Cardiac muscle cell (in vitro differentiated cells and primary cell): ENCODE measurements at places on chromosomes 11 and 22. TPM values are rescaled to one million over a fixed set of nuclear protein-coding genes. Genes with fewer than 3 reads are reported as not detected.

DNA sequence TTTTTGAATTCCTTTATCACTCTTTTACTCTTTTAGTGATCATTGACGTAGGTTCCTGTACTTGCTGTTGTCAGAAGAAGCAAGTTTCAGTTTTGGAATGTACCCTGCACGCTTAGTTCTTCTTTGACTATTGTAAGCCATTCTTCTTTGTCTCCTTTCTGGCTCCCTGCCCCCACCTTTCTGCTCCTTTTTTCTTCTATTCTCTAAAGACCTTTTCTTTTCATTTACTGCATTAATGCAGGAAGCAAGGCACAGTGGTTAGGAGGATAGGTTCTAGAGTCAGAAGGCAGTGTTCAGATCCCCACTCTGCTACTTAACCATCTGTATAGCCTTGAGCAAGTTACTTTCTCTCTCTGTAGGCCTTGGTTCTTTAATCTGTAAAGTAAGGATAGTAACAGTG is 33.7 kb upstream of the RAG2 start:
- no peak for DNase-seq

DNA sequence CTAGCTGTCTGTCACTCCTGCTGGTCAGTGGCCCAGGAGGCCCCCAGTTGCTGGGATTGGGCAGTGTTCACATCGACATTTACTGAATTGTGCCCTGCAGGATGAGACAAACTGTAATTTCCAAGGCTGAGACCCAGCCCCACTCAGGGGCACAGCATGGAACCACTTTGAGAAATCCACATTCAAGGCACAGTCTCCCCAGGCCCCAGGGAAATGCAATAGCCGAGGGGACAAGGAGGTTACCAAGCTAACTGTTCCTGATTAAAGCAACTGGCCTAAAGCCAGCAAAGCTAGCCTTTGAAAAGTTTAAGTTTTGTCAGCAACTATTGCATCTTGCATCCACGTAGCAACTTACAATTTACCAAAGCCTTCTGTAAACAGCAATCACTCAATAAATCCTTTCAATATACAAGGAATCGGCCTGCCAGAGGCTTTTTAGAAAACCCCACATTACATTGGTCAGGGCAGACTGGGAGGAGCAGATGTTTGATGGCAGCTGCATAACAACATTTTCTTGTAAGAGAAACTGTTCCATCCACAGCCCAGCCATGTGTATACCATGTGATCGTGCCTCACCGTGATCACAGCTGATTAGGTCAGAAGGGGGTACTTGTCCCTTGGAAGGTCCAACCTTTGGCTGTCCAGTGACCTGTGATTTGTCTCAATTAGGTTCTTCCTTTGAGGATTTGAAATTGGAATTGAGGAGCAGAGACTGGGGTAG is 103.9 kb downstream of the TENM4 start:
- no peak for DNase-seq

DNA sequence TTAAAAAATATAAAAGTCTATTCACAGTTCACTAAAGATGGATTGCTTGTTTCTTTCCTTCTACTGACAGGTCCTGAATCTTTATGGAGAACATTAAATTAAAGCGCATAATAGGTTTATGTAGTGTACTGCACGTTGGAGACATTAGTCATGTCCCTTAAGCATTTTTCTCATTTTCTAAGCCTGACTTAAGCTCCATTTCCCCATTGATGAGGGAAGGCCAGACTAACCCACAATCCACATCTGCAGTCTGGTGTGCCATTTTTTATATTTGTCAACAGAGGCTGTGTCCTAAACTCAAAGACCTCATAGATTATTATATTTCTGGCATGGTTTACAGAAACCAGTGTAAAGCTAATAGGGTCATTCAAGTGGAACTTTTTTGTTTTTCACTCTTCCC is 39.9 kb downstream of the CADM1 start:
- no peak for DNase-seq

DNA sequence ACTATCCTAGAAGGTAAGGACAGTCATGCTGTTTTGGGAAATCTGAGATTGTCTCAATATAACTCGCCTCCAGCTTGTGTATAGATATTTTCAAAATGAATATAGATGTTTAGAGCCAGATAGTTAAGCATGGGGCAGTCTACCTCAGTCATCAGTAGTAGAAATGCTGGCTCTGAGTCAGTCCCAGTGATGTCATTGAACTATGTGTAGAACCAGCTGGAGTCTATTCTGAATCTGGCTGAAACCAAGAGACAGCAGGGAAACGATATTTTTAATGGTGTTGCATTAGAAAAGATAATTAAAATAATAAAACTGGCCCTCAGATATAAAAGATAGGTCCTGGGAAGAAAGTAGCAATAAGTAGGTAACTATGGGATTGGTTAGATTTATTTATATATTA is 25.9 kb downstream of the PIWIL4 start:
- DNase-seq, result peak; percentile 20

GRCh38 chr11:8989453-8989852 is 14.3 kb downstream of the NRIP3 start:
- no peak for DNase-seq

The FOSL1 gene
- total RNA-seq, result 0.21 TPM in 1 of 2 replicates, not detected in the other

GRCh38 chr11:45085646-45086501 is 60.6 kb upstream of the PRDM11 start:
- no peak for DNase-seq

DNA sequence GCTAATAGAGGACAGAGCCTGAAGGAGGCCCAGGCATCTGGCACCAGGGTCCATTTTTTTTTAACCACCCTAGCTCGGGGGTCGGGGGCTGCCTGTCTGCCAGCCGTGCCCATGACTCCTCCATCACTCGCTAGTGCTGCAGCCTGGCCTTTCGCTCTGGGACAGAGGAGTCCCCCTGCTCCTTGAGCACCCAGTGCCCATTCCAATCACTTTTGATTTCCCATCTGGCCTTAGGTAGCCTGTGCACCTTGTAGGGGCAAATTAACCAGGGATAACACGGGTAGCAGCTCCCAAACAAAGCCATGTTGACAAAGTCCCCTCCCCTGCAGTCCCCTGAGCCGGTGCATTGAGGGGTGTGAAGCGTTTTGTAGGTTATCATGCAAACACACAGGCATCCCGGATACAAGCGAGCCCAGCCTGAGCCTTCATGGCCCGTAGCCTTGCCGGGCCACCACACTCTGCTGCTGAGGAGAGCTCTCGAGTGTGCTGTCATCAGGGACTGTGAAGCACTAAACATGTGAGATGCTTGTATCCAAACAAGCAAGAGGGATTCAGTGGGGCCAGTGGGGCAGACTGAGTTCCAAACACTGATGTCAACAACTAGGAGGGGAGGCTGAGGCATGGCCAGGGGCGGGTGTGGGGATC is 208.7 kb downstream of the DSCAML1 start:
- DNase-seq, result no peak

The DGKZ gene
- 81.8 TPM in 2 replicates for total RNA-seq

DNA sequence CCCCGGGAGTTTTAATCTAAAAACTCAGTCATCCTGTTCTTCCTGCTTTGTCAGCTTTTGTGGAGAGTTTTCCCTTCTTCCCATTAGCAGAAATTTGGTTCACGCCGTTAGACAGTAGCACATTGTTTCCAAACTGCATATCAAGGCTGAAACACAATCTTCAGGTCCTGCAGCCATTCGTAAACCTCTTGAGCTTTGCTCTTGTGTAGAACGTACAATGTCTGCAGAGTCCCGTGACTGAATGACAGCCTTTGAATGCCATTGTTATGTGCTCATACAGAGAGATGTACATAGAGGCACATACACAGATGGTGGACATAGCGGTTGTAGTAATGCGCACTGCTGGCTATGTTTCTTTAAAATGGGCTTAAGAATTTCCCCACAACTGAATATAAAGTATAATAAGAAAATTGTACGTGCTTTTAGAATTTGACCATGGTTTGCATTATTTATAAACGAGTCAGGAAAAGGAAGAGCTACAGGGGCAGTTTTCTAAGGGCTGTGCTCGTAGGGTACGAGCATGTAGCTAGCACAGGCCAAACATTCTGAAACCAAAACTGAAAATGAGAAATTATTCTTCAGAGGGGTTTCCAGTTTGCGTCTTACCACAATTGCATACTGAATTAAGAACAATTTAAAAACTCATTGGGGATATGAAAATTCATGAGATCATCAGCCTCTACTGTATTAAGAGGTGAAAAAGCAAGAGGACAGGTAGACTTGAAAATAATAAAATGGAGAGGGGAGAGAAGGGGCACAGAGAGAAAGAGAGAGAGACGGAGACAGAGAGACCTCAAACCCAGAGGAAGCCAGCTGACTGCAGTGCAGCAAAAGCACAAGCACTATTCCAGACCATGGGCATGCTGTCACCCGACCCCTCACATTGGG is 310.1 kb downstream of the CADM1 start:
- DNase-seq, result no peak
